NCI-H1092 treated with DMSO at 0.1 percent for 48 hours (cell line): ENCODE measurements at places on chromosomes 12 and 14.

GRCh38 chr14:65184032-65184764 lies 81.9 kb upstream of the MAX start:
- no peak for DNase-seq

DNA sequence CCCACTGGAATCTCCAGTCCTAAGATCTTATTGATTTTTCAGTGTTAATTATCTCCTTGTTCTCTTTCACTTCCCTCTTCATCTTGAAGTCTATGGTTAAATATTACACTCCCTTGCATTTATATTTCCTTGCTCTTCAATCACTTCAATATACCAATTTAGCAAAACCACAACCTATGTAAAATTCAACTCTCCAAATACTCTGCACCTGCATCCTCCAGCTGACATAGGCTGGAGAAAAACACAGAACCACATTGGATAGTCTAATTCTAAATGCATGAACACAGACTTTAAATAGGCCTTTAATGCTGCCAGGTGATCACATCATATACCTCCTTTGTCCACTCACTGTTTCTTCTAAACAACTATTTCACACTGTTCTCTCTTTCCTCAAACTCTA lies 253.8 kb upstream of the GARIN6 start:
- no peak for DNase-seq

DNA sequence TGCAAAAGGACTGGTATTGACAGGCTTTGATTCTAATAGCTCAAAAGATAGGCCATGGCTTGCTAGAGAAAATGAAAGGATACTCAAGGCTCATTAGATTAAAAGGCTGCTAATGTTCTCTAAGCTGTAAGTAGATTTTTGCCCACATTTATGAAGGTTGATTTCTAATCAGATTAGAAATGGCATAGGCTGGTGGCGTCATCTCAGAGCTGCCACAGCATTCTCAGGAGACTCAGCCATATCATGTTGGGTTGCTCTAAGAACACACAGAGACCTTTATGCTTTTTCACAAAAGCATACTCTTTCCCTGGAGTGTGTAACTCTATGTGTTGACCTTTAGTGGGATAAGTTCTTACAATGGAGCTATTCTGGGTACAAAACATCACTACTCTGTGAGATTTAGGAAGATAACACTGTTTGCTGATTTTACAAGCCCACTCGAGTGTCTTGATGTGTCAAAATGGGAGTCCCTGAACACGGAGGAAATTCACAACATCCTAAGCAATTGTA lies 576.0 kb downstream of the NRXN3 start:
- no peak for DNase-seq

GRCh38 chr12:117127933-117128823 lies 29.0 kb upstream of the TESC start:
- no peak for DNase-seq

DNA sequence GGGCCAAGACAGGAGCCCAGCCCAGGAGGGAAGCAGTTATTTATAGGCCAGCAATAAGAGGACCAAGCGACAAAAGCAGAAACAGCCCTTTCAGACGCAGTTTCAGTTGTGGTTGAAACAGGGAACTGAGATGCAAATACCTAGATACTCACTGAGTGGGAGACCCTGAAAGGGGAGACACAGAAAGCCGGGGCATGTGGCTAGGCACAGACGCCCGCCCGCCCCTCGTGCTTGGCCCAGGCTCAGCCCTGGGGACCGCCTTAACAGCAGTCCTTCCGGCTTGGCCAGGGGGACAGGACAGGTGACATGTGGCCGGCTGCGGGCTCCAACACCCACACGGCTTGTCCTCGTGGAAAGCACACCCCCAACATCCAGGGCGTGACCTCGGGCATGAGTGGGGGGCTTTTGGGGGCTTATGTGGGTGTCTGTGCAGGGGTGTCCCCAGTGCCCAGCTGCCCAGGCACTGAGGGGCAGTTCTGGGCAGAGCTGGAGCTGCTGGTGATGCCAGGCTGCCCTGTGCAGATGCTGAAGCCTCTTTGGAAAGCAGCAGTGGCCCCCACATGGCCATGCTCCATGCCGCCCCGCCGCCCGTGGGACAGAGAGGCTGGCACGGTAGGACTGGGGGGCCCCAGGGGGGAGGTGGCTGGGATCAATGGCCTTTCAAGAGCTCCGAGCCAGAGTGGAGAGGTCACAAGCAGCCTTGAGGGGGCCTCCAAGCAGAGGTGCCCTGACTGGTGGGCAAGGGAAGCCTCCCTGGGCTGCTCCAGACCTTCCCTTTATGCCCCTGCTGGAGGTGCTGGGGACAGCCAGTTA lies 2.1 kb downstream of the PLD4 start:
- no peak for DNase-seq
